Left cardiac atrium (tissue), 4 donors: ENCODE measurements at places on chromosomes 7 and 10. TPM values are rescaled to one million over a fixed set of nuclear protein-coding genes. Genes with fewer than 3 reads are reported as not detected.

FAM24B gene
- 0.47 TPM for total RNA-seq

TMEM140 gene
- 10.0 TPM for total RNA-seq

LLCFC1 gene
- not detected for total RNA-seq

ZNF487 gene
- total RNA-seq, result 2.2 TPM

GDF2 gene
- total RNA-seq, result not detected

ADARB2 gene
- total RNA-seq, result 0.27 TPM

PFKP gene
- total RNA-seq, result 129 TPM
